NCI-H446 (cell line): ENCODE measurements at places on chromosomes 11 and 22.

- no peak for DNase-seq
Observed at GRCh38 chr11:130804306-130805076, 111.8 kb downstream of the SNX19 start.

- no peak for DNase-seq
Observed at GRCh38 chr22:29370537-29370936, 17.8 kb downstream of the AP1B1 start.

DNA sequence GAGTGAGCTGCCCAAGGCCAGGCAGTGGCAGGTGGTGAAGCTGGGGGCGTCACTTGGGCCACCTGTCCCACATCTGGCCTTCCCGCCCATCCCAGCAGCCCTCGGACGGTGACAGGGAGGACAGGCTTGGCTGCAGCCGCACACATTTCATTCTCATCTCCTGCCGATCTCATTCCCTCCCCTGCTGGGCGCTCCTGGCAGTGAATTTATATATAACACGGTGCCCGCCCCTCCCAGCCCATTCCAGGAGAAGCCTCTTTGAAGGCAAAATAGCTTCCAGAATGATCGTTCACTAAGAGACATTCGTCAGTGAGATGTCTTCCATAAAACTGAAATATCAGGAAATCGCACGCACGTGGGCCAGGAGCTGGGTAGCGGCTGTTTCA, 861.3 kb downstream of the TBC1D22A start:
- DNase-seq: no peak

GRCh38 chr11:119518746-119519730, 96.1 kb upstream of the THY1 start:
- no peak for DNase-seq

- no peak for DNase-seq
Observed at GRCh38 chr11:60951904-60952741, at the start of gene SLC15A3. Gene SLC15A3, minus strand, starts transcription at chr11:60952176. Its CDS starts 625 bp downstream, at chr11:60951551.

- DNase-seq: no peak
Observed at GRCh38 chr11:12377824-12378593, 638 bp downstream of the PARVA start.

DNA sequence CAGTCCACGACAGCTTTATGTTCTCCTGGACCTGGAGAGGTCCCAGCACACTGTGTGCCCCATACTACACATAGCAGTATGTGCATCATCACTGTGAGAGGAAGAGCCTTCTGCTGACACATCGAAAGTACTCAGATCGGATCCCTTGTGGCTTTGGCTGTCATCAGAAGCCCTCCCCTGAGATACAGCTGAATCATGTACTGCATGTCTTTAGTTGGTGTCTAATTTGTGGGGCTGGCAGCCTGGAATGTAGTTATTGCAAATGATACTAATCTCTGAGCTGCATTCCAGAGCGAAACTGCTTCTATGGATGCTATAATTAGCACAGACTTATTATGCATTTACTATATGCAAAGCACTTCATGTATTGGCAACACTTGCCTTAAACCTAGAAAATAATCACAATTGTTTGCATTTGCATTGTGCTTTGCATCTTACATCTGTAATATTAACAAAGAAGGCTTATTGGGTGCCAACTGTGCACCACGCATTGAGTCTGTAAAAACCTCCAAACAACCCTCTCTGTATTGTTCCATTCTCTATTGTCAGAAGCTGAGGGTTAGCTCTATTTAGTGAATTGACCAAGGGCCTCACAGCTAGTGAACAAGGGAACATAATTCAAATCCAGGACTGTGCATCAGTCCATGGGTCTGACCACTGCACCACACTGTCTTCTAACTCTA, 89.2 kb upstream of the CRTAM start:
- DNase-seq: no peak

- peak; percentile 89 for DNase-seq
Observed at GRCh38 chr11:21710809-21711208, 482.1 kb upstream of the ANO5 start.

- DNase-seq: no peak
Observed at GRCh38 chr11:72250661-72251464, 6.9 kb upstream of the PHOX2A start.

GRCh38 chr11:9697766-9698165, 33.9 kb downstream of the SWAP70 start:
- DNase-seq: no peak

- DNase-seq: no peak
Observed at GRCh38 chr11:114211444-114212121, 84.6 kb upstream of the NNMT start.

- DNase-seq: peak; percentile 58
Observed at GRCh38 chr11:35968386-35969088, 24.7 kb downstream of the LDLRAD3 start.

- DNase-seq: no peak
Observed at GRCh38 chr11:72300268-72300667, 56.3 kb upstream of the PHOX2A start.

- DNase-seq: no peak
Observed at GRCh38 chr11:97290464-97291041, 900.7 kb downstream of the JRKL start.

DNA sequence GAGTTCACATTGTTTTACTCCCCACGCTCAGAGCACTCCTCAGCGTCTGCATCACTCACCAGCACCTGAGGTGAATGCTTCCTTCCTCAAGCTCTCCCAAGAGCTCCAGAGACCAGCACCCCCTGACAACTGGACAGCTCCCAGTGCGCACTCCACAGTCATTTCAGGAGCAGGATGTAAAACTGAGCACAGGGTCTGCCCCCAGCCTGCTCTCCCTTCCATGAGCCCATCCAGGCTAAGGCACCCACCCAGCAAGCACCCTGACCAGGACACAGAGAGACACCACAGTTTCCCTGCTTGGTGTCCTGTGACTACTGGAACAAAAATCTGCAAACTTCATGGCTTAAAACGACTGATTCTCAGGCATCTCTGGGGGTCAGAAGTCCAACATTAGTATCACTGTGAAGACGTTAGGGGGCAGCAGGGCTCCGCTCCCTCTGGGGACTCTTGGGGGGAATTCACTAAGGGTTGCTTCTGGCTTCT, 3.3 kb downstream of the SCGB1D2 start:
- DNase-seq: no peak

DNA sequence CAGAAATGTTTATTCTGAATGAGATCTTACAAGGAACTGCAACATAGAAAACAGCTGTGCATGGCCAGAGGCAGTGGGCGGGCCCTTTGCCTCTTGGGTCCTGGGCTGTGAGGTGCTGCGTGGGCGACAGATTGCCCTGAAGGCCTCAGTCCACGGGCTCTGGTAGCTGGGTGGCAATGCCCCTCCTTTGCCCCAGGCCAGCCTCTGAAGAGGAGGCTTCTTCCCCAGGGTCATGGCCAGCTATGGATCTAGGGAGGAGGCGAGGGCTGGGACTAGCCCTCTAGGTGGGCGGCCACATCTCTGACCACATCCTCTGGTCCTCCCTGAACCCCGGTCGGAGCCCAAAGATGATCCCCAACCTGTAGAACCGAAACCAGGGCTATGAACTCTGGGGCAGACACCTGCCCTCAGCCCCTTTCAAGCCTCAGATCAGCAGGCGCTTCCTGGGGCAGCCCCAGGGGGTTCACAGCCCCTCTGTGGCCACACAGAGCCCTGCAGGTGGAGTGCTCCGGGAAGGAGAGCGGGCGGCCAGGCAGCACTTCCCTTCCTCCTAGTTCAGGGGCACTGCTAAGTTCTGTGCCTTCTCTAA, 6.6 kb upstream of the CDC42BPG start:
- DNase-seq: no peak

DNA sequence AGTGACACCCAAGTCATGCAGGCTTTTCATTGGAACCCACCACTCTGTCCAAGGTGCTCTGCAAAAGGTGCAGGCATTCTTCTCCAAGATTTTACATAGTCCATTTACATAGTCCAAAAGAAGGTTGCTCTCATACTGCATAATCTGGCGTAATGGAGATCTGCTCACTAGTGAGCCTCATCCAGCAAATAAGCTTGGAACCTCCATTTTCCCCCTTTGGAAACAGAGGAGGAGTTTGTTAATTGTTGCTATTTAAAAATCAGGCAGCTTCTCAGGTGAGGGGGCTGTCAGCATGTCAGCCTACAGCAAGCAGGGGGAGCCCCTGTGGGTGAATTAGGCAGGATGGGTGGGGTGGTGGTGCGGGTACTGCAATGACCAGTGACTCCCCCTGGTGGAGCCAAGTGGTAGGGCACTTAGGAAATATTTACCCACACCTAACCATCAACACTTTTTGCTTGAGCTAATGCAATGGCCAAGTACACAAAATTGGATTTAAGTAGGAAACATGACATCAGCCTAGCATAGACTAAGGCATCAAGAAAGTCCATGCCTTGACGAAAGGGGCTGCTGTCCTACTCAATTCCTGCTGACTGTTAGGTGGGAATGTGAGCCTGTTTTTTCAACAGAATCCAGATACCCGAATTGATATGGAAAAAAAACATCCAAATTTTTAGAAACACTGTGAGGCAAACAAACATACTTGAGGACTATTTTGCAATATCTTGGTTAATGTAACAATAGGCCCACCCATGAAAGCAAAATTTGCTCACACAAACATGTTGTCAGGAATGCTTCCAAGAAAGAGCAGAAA, 64.5 kb downstream of the AMBRA1 start:
- peak; percentile 60 for DNase-seq

DNA sequence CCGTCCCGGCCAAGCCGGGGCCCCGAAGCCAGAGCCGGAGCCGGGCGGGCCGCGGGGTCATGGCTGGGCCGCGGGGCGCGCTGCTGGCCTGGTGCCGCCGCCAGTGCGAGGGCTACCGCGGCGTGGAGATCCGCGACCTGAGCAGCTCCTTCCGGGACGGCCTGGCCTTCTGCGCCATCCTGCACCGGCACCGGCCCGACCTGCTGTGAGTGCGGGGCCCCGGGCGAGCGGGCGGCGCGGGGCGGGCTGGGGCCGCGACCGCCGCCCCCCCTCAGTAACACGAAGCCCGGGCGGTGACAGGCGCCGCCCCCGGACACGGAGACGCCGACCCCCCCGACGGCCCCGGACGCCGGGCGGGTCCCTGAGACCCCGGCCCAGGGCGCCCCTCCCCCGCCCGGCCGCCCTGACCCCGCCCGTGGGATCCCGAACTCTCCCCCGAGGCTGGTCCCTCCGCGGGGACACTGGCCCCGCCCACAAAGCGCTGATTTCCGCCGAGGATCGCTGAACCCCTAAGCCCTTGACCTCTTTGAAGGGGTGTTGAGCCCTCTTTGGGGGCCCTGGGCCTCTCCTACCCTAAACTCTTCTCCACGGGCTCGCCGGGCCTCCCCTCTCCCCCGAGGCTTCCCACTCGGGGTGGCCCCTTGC, 389 bp downstream of the MICALL1 start:
- DNase-seq: no peak

DNA sequence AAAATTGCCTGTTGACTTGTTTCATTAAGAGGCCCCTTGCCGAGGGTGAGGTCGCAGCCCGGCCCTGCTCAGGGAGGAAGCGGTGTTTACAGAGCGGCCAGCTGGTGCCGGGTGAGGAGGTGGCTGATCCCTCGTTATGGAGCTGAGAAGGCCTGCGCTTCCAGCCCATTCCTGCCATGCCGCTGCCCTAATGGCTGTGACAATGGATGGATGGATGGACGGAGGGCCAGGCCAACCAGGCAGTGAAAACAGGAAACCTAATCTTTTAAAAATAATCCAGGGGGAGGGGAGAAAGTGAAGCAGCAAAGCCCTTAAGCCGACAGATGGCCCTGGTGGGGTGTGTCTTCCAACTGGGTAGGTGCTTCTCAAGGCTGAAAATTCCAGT, 38.5 kb downstream of the BCR start:
- DNase-seq: no peak

- no peak for DNase-seq
Observed at GRCh38 chr11:109426442-109427240, 4.7 kb downstream of the C11orf87 start.

DNA sequence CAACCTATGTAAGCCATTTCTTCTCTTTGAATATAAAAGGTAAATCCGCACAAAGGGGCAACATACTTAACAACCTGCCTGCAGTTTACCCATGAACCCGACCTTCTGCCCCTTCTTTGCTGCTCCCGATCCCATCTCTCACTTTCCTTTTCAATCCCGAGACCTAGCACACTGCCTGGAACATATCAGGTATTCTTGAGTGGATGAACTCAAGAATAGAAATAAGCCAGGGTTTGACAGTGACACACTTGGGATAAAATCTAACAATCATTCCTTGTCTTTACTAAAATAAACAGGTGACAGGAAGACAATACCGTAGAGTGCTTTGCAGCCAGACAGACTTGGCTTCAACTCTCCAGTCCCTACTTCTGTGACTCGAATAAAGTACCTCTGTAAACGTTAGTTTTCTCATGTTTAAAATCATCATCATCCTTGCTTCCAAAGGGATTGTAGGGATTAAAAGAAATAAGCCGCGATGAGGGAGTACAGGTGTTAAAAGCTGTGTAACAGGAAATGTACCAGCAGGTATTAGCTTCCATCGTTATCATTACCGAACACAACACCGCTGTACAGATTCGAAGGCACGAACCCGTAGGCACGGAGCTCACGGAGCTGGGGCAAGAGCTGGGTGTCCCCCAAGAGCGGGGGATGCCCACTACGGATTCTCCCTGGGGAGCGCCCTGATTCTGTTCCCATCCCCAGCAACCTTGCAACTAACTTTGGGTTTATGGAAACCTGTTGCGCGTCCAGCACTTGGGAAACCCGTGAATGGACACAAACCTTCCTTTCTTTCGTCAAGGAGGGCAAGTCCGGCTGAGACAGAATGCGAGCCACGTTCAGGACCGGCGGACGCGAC, 720 bp downstream of the UFD1 start:
- peak; percentile 33 for DNase-seq

DNA sequence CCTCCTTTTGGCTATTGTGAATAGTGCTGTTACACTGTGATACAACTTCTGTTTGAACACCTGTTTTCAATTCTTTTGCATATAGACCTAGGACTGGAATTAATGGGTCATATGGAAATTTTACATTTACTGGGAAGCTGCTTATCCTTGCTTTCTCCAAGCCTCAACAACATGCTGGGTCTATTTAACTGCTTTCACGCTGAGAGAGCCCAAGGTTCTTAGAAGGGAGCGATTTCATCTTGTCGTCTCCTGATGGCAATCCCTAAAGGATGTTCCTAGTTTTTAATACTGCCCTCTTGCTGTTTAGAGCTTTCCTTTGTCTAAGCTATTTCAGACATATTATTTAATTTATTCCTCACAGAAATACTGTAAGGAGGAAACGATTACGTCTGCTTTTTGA, 15.5 kb downstream of the IRAG1 start:
- DNase-seq: no peak

DNA sequence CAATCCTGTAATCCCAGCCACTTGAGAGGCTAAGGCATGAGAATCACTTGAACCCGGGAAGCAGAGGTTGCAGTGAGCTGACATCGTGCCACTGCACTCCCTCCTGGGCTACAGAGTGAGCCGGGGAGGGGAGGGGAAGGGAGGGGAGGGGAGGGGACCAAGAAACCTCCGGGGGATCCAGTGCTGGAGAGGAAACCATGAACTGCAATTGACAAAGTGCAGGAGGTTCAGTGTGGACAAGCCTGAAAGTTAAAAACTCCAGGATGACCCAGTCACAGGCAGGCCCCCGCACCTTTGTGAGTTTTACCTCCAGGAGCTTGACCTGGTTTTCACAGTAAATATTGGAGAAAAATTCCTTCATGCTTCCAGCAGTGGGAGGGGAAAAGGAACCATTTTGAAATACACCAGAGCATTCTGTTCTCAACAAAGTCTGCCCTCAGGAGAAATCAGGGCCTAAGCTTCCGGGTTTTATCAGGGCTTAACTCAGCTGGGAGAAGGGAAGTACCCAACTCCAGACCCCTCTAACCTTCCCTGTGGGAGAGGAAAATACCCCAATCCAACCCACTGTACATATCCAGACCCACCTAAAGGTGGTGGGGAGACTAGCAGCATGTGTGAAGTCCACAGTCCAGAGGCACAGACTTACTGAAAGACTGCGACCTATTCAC, 15.5 kb upstream of the ZFTA start:
- DNase-seq: no peak

- DNase-seq: peak; percentile 50
Observed at GRCh38 chr11:35615921-35616900, 2.0 kb upstream of the FJX1 start.

- no peak for DNase-seq
Observed at GRCh38 chr22:49972163-49973017, 11.8 kb downstream of the PIM3 start.
